ENCODE measurements at places on chromosomes 4 and X. TPM values are rescaled to one million over a fixed set of nuclear protein-coding genes. Genes with fewer than 3 reads are reported as not detected.

- no peak for DNase-seq
Measured at GRCh38 chr4:54227256-54228055, 1.6 kb upstream of the PDGFRA start.

RASGEF1B gene
- total RNA-seq, result 45.8 TPM

GRCh38 chr4:51907006-51907669 is 64.2 kb downstream of the DCUN1D4 start:
- DNase-seq, result no peak

USP17L25 gene
- not detected for total RNA-seq

DNA sequence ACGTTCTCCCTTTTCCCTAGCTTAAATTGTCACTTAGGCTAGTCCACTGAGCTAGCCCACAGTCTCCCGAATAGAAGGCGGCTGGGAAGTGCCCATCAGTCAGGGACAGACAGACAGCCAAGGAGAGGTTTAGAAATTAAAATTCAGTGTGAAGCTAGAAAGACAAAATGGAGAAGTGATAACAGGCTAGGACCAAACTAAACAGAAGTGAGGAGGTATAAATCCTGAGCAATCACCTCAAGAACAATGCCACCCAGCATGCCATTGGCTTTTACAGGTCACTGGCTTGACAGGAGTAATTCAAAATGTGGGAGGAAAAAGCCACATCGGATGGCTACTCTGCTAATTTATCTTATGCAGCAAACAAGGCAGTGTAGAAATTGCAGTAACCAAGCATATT is 138.9 kb downstream of the MAPK10 start:
- DNase-seq, result no peak

GRCh38 chr4:148442832-148443511 is 758 bp upstream of the NR3C2 start:
- DNase-seq, result no peak

DNA sequence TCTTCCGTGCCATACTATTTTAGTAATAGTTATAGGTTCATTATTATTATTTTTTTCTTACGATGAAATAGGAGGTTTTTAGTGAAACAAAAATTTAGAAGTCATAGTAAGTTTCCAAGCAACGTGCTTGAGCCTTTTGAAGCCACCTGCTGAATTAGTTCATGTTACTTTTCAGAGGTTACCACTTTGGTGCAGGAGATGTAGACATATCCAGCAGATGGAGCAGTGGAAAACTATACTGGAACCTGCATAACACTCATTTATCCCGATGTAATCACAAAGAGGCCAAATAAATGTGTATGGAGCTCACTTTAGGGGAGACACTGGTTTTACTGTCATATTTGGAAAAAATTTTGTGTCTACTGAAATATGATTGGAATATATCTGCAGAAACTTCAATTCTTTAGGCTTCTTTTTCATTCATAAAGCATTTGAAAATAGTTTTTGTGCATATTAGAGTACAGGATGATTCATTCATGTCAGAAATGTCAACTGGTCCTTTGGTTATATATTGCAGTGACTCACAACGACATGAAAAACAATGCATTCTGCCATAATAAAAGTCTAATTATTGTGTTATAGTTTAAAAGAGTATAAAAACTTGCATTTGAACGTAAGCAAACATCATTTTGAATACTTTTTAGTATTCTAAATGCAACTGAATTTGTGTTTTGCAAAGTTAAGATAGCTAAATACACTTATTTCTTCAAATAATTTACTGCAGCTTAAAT is 2182.9 kb upstream of the TENM3 start:
- DNase-seq, result no peak

GRCh38 chr4:84498935-84499623 is at the start of gene NKX6-1:
Gene NKX6-1 (minus strand): TSS chr4:84499292. CDS start chr4:84498228, 1,064 bp downstream.
- DNase-seq, result peak; percentile 51

GRCh38 chr4:123452616-123453015 is 56.0 kb downstream of the SPRY1 start:
- DNase-seq, result no peak

- DNase-seq, result no peak
Measured at GRCh38 chr4:168151327-168151726, 59.0 kb downstream of the ANXA10 start.

SYTL4 gene
- 19.3 TPM for total RNA-seq

FAM9C gene
- total RNA-seq, result not detected

- DNase-seq, result no peak
Measured at GRCh38 chrX:15524417-15524816, 23.8 kb downstream of the BMX start.

GRCh38 chr4:93092765-93093164 is 735.8 kb upstream of the ATOH1 start:
- no peak for DNase-seq

DNA sequence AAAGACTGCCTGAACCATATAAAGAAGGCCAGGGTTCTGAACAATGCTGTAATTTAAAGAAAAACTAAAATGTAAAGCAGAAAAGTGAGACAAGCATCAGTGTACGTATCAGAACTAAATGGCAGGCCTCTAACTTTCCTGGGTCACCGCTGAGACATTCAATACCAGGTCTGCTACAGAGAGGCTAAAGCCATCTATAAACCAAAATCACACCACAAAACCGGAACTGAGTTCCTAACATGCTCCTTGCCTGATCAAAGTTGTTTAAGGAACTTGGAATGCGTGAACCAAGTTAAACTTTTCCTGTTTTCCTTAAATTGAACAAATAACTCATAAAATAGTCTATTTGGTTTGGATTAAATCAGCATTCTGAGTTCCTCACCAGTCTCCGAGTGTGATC is 55.3 kb upstream of the TECRL start:
- no peak for DNase-seq

DGAT2L6 gene
- total RNA-seq, result not detected

- no peak for DNase-seq
Measured at GRCh38 chrX:103584596-103584995, 719 bp upstream of the TCEAL4 start.

GRCh38 chrX:150364347-150365050 is 1.4 kb downstream of the MAMLD1 start:
- no peak for DNase-seq

WDR17 gene
- total RNA-seq, result 2.2 TPM

- DNase-seq, result no peak
Measured at GRCh38 chr4:103802766-103803165, 83.0 kb upstream of the TACR3 start.

ZNF732 gene
- 1.2 TPM for total RNA-seq

- no peak for DNase-seq
Measured at GRCh38 chr4:109658871-109659410, 44.3 kb downstream of the CASP6 start.

TSPAN7 gene
- total RNA-seq, result 26.9 TPM

ARL13A gene
- total RNA-seq, result not detected
